ENCODE measurements at places on chromosomes 11 and 22.

GRCh38 chr11:70532066-70532440, 133.7 kb downstream of the CTTN start:
- no peak for DNase-seq

DNA sequence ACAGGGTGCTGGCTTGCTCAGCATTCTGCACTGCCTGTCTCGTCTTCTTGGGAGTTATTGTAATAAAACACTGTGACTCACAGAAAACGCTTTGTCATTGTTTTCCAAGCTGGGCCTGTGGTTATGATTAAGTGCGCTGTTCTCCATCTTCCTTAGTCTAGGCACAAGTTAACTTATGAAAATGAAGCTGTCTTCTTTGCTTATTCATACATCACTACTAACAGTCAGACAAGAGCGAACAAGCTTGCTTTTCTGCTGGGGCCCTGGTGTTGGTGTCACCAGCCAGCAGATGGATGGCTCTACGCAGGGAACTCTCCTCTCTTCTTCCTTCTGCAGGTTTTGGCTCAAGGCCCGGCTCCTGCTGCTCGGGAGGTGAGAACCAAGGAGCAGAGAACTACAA, 380.1 kb upstream of the SYN3 start:
- no peak for DNase-seq

- peak; percentile 49 for DNase-seq
These were observed 22.9 kb upstream of the FCHSD2 start for GRCh38 chr11:73164803-73165540.

- DNase-seq = no peak
These were observed 26.2 kb upstream of the LDLRAD3 start for GRCh38 chr11:35917676-35918075.

- DNase-seq = no peak
These were observed 102.9 kb upstream of the GAL start for GRCh38 chr11:68581439-68581838.

GRCh38 chr11:129950101-129951091, 52.2 kb downstream of the PRDM10 start:
- peak; percentile 96 for DNase-seq

DNA sequence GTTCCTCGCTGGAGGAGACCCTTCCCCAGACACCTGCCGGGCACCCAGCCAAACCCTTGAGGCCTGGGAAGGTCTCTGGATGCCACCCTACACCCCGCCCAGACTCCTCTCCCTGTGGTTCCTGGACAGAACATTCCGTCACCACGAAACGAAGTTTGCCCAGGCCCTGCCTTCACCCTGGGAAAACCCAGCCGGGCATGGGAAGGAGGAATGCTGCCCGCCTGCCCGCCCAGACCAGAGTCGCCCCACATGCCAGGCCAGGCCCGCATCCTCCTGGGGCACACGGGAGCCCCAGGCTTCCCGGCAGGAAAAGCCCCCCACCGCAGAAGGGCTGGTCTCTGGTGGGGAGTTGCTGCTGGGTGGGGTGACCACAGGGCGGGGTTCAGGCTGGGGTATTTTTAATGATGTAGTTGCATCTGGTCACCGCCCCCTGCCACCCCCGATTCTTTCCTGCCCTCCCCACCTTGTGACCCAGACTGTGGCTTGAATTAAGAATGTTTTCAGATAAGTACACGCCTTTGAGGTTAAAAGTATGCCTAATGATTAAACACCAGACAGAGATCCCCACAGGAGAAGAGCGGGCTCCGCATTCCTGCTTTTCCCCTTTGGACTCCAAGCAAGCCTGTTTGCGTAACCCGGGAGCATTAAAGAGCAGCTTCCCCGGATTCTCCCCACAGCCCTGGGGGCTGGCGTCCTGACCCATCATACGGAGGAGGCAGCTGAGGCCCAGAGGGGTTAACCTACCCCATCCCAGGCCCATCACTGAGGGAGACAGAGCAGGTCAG, 44.6 kb upstream of the PPARA start:
- no peak for DNase-seq

GRCh38 chr22:44391481-44392445, 79.0 kb upstream of the SHISAL1 start:
- no peak for DNase-seq

DNA sequence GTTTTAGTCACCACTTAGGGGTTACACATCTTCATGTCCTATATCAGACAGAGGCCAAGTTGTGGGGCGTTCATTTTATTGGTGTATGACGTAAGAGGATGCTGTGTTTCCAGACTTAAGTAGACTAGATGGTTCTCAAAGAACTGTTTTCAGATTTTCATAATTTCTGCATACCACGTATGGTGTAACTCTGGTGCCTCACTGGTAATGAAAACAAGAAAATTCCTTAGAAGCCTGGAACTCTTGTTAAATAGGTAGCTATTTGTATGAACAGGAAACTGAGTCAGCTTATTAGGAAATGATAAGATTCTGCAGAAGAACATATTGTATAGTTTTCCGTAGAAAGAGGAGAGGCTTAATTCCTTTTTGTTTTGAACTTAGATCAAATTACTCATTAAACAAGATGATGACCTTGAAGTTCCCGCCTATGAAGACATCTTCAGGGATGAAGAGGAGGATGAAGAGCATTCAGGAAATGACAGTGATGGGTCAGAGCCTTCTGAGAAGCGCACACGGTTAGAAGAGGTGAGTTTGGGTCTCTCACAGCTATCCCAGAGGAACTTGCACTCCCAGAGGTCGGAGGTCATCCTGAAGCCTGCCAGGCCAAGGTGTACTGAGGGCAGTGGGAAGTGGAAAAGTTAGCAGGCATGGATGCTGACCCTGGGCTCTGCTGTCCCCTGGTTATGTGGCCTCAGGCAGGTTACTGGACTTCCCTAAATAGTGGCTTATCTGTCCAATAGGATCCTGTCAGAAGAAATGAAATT, 3.9 kb downstream of the CDC45 start:
- no peak for DNase-seq

DNA sequence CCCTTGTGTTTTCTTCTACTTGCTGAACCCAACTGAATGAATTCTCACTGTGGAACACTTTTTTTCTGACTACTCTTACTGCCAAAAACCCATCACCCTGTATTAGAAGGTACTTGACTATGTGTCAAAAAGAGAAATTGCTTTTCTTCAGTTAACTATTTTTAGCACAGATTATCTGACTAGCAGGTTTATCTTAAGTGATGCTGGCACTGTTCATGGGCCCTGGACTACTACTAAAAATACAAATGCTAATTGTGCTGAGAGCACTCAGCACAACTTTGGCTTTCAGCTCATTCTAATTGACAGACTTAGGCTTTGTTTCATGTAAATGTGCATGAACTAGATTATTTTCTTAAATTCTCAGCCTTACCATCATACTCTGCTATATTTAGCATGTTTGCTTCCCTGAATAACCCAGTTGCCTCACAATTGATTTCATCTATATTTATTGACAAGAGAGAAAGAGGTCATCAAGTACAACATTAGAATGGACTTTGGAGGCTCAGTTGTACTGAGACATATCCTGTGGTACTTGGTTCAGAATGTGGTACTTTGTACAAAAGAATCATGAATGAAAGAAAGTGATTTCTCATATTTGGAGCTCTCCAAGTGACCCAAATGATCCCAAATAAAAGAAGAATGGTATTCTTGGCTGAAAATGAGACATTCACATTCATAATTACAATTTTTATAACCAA, 478.3 kb downstream of the KCNA4 start:
- no peak for DNase-seq

- peak; percentile 67 for DNase-seq
These were observed 67.9 kb downstream of the ENTHD1 start for GRCh38 chr22:39825661-39826102.

- peak; percentile 13 for DNase-seq
These were observed 41.5 kb downstream of the RNF141 start for GRCh38 chr11:10499452-10499851.

DNA sequence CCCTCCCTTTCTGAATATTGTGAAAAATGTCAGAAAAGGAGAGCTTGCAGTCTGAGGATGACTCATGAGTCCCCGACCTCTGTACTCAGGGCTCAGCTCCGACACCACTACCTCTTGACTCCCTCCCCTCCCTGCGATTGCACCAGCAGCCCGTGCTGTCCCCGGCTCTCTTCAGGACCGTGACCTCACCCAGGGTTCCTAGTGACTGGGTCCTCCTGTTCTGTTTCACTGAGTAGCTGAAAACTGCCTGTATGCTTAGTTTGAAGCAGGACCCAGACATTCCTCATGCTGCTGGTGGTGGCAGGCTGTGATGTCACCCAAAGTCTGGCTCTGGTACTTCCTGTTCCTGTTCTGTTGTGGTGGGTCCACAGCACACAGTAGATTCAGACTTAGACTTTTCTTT, 11.7 kb downstream of the PHRF1 start:
- peak; percentile 94 for DNase-seq

- DNase-seq = peak; percentile 25
These were observed 1.9 kb upstream of the DEPDC7 start for GRCh38 chr11:33013755-33014154.

Data from MV-4-11 (cell line).